ENCODE measurements at places on chromosomes 5 and 9.

GRCh38 chr5:35246411-35246810 lies 16.1 kb upstream of the PRLR start:
- no peak for DNase-seq

DNA sequence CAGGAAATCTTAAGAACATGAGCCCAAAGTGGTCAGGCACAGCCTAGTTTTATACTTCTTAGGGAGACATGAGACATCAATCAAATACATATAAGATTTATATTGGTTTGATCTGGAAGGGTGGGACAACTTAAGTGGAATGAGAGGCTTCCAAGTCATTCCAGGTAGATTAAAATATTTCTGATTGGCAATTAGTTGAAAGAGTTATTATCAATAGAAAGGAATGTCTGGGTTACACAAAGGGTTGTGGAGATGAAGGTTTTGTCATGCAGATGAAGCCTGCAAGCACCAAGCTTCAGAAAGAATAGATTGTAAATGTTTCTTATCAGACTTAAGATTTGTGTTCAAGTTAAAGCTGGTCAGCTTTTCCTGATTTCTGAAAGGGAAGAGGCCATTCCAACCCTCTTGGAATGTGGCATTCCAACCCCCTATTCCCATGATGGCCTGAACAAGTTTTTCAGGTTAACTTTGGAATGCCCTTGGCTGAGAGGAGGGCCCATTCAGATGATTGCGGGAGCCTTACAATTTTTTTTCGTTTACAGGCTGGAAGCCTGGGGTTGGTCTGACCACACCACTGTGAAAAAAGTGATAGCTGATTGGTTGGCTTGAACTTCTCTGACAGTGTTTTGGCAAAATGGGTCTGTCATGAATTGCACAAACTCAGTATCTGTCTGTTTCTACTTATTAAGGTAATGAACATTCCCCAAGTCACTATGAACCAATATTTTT lies 245.6 kb upstream of the RAI14 start:
- DNase-seq = peak; percentile 80

DNA sequence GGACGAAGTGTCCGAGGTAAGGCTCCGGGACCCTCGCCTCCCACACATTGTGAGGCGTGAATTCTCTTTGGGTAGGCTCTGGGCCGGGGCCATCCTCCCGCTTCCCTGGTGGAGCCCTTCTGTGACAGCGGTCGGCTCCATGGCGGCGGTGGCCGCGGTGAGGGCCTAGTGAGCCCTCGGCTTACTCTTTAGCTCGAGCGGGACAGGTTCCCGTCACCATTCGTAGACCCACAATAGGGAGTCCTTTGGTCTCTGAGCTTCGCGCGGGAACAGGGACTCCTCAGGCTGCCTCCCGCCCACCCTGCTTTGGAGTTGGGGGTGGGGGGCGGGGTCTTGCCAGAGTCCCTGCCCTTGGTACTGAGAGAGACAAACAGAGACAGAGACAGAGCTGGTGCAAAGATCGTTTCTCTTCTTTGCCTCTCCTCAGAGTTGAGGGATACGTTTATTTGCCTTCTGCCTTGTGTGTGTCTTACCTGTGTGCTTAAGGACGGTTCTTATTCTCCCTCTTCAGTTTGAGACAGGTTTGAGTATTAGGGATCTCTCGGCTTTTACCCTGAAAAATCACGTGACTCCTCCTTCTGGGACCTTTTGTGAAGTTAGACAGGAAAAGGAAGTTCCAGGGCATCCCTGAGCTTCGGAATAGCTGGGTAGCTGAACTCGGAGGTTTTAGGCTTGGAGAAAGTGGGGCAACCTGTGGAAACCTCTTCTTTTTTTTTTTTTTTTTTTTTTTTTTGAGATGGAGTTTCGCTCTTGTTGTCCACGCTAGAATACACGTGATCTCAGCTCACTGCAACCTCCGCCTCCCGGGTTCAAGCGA lies 833 bp downstream of the ANKHD1 start:
- peak; percentile 30 for DNase-seq

- no peak for DNase-seq
Observed at GRCh38 chr5:5522336-5522735, 99.9 kb downstream of the ICE1 start.

DNA sequence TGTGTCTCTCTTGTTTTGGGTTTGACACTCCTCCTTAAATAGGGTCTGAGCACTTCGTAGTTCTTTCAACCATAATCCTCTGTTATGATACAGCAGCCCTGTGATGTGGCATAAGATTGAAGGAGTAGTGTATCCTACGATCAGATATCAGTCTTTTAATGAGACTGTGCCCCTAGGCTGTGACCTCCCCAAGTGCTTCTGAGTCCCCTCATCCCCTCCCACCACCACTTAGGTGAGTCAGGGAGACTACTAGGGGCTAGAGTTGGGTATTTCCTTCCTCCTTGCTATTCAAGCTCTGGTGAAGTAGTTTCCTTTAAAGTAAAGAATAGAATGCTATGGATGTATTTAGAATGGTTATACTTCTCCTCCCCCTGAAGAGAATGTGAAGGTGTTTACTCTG lies 637.2 kb upstream of the GRAMD2B start:
- DNase-seq = no peak

GRCh38 chr5:40736103-40736875 lies 19.5 kb downstream of the TTC33 start:
- peak; percentile 63 for DNase-seq

DNA sequence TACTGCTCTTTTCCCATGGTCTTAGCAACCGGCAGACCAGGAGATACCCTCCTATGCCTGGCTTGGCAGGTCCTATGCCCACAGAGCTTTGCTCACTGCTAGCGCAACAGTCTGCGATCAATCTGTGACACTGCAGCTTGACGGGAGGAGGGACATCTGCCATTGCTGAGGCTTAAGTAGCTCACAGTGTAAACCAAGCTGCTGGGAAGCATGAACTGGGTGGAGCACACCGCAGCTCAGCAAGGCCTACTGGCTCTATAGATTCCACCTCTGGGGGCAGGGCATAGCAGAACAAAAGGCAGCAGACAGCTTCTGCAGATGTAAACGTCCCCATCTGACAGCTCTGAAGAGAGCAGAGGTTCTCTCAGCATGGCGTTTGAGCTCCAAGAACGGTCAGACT lies 40.4 kb downstream of the MCTP1 start:
- DNase-seq = no peak

DNA sequence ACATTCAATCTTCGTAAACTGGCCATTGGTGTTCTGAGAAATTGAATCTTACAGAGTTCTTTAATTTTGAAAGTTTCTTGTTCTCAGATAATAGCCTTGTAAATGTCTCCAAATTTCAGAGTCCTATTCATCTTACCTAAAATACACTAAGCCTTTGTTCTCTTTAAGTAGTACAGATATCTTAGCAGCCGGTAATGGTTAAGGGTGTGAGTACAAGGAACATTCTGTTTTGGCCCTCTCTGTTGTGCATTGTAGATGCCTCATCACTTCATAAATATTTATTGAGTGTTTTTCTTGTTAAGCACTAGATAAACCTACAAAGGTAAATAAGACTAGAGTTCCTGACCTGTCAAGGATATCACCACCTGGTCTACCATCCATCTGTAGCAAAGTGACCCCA lies 35.2 kb downstream of the ZCCHC7 start:
- no peak for DNase-seq

- DNase-seq = peak; percentile 54
Observed at GRCh38 chr9:131776473-131776872, 36.6 kb upstream of the RAPGEF1 start.

- peak; percentile 45 for DNase-seq
Observed at GRCh38 chr5:84274585-84275468, 109.9 kb downstream of the EDIL3 start.

DNA sequence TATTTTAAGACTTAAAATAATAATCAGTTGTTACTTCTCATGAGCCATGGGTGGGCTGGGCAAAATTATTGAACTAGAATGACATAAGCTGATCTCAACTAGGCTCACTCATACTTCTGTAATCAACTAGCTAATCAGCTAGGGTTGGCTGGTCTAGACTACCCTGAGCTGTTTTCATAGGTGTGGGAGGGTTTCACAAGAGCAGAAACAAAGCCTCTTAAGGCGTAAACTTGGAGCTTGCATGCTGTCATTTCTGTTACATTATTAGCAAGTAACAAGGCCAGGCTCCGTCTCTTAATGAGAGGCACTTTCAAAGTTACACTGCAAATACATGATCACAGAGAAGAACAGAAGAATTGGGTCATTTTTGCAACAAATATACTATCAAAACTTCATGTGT lies 57.2 kb upstream of the GHR start:
- no peak for DNase-seq

GRCh38 chr5:129909225-129909624 lies 5.0 kb downstream of the CHSY3 start:
- no peak for DNase-seq

DNA sequence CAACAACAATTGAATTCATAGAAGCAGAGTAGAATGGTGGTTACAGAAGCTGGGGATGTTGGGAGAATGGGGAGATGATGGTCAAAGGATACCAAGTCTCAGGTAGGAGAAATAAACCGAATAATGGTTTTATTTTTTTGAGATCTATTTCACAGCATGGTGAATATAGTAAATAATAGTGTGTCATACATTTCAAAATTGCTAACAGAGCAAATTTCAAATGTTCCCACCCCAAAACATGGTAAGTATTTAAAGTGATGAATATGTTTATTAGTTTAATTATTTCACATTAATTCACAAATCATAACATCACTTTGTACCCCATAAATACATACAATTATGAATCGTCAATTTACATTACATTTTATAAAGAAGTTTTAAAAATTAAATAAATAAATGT lies 72.7 kb upstream of the ATG10 start:
- DNase-seq = no peak

GRCh38 chr5:80646926-80647325 lies 7.5 kb upstream of the MSH3 start:
- no peak for DNase-seq

GRCh38 chr5:165617491-165617890 lies 2112.1 kb downstream of the MAT2B start:
- no peak for DNase-seq

- peak; percentile 1 for DNase-seq
Observed at GRCh38 chr5:92002721-92003274, 619.7 kb upstream of the ARRDC3 start.

- no peak for DNase-seq
Observed at GRCh38 chr5:56853698-56854097, 38.3 kb downstream of the MAP3K1 start.

- peak; percentile 64 for DNase-seq
Observed at GRCh38 chr5:75048457-75048953, 3.9 kb downstream of the GCNT4 start.

GRCh38 chr5:80503641-80504040 lies 15.7 kb downstream of the FAM151B start:
- DNase-seq = no peak

DNA sequence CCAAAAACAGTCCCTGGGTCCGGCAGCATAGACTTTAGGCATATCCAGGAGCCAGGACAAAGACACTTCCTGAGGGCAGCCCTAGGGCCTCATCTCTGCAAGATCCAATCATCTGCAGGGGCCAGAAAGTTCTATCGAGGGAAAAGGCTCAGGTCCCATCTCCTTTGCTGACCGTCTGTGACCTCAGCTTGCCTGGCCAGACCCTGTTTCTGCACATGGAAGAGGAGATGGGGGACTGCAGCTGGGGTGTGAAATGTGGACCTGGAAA lies 51.0 kb upstream of the FCN1 start:
- DNase-seq = no peak

- no peak for DNase-seq
Observed at GRCh38 chr9:19699756-19700155, 89.1 kb downstream of the SLC24A2 start.

GRCh38 chr5:112036206-112036605 lies 279.2 kb upstream of the NREP start:
- peak; percentile 15 for DNase-seq

DNA sequence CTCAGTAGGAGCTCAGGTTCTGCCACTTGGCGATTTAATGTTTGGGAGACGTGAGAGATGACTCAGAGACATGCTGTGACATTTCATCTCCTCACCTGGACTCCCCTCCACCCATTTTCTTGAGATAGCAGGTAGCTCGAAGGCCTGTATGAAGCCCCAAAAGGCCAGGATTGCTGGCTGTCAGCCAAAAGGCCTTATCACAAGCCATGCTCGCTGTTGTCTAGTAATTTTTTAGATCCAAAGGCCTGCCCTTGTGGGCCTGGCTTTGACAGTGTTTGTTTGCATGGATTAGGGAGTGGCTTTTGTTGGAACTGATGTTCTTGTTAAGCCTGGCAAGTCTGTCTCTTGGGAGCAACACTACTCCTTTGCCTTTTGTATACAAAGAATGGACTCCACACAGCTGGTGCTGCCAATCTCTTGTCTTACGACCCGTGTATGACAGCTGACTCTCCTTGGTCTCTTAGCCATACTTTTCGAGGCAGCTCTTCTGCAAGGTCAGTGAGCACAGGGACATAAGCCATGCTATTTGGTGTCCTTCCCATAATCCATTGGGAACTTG lies 22.7 kb downstream of the CAVIN4 start:
- no peak for DNase-seq

DNA sequence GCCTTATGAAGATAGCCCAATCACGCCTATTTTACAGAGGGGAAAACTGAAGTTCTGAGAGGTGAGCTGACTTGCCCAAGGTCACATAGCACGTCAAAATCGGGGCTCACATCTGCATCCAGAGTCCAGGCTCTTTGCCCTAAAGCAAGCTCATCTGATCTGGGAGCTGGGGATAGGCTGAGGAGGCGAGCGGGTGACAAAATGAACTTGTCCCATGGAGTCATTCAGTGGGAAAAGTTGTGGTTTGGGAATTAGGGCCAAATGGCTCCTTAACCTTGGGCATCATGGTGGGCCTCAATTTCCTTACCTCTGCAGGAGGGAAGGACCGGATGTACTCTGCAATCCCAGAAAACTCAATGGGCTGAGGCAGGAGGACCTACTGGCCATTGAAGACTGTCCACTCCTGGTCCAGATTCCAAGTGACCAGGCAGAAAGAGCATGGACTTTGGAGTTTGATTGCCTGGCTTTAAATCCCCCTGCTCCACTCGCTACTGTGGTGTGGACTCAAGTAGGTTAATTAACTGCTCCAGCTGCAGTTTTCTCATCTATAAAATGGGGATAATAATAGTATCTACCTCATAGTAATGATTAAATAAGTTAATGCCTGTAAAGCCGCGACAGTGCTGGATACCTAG lies 160.4 kb downstream of the RGS3 start:
- no peak for DNase-seq

GRCh38 chr5:1522601-1523479 lies 920 bp downstream of the LPCAT1 start:
- DNase-seq = no peak

- peak; percentile 76 for DNase-seq
Observed at GRCh38 chr5:150001660-150002486, 1.3 kb downstream of the HMGXB3 start.

- peak; percentile 53 for DNase-seq
Observed at GRCh38 chr9:131732061-131732526, 7.8 kb downstream of the RAPGEF1 start.

- peak; percentile 95 for DNase-seq
Observed at GRCh38 chr5:88785746-88786565, 97.0 kb downstream of the MEF2C start.

- DNase-seq = peak; percentile 74
Observed at GRCh38 chr5:98770209-98770910, 3.1 kb upstream of the RGMB start.

GRCh38 chr9:4108754-4109465 lies 191.0 kb downstream of the GLIS3 start:
- DNase-seq = no peak

GRCh38 chr5:96144289-96144688 lies 182.6 kb upstream of the ELL2 start:
- DNase-seq = no peak

All from fibroblast of skin of scalp (primary cell).